ENCODE measurements at places on chromosomes 16 and 17.

DNA sequence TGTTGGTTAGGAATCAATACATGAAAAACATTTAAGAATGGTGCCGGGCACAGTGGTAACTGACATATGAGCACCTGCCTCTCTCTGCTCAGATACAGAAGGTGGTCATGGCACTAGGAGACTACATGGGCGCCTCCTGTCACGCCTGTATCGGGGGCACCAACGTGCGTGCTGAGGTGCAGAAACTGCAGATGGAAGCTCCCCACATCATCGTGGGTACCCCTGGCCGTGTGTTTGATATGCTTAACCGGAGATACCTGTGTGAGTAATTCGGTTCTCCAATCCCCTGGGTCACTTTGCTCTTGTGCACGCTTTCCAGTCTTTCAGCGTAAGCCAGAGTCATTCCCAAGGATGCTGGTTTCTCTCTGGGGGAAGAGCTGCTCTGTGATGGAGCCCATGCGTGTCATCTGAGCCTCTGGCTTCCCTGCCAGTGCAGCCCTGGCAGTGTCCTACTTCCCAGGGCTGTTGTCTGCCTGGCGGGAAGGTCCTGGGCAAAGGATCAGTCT is 3.0 kb upstream of the CD68 start:
- DNase-seq, result no peak

- DNase-seq, result no peak
These were observed 90.2 kb downstream of the MARCHF10 start for GRCh38 chr17:62717889-62718288.

GRCh38 chr17:59814685-59815084 is 78.1 kb downstream of the TUBD1 start:
- no peak for DNase-seq

GRCh38 chr16:64540434-64540833 is 581.4 kb downstream of the CDH11 start:
- DNase-seq, result no peak

DNA sequence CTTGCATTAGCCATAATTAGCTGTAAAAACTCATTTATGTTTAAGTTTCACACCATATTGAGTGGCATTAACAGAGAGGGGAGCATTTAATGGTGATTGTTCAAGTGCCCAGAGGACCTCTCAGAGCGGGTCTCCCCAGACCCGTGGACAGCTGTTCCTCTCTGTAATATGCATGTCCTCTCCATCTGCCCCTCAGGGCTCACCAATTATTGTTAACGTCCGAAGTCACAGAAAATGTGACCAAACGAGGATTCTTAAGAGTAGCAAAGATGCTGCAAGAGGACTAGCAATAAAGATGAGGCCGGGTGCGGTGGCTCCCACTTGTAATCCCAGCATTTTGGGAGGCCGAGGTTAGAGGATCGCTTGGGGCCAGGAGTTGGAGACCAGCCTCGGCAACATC is 130.2 kb downstream of the CPPED1 start:
- no peak for DNase-seq

GRCh38 chr16:24423312-24423711 is 116.1 kb upstream of the RBBP6 start:
- DNase-seq, result no peak

DNA sequence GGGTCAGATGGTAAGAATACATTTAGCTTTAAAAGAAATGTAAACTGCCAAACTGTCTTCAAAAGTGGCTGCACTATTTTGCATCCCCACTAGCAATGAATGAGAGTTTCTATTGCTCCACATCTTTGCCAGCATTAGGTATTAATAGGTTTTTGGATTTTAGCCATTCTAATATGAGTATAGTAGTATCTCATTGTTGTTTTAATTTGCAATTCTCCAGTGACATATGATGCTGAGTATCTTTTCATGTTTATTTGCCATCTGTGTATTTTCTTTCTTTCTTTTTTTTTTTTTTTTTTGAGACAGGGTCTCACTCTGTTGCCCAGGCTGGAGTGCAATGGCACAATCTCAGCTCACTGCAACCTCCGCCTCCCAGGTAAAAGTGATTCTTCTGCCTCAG is 24.3 kb upstream of the MARCHF10 start:
- DNase-seq, result no peak

- DNase-seq, result peak; percentile 33
These were observed 1.9 kb downstream of the GPR142 start for GRCh38 chr17:74369221-74369620.

DNA sequence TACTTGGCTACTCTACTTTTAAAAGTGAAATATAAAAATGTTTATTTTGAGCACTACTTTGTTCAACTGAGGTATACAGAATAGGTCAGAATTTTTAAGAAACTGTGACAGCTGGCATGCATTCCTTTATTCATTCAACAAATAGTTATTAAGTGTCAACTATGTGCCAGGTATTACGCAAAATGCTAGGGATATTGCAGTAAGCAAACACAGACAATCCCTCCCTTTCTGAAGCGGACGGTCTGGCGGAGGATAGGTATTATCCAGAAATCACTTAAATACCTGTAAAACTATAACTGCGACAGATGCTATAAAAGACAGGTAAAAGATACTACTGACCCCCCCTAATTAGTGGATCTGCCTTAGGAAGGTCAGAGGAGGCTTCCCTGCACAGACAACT is 26.1 kb downstream of the METTL16 start:
- DNase-seq, result no peak

GRCh38 chr17:44000141-44000860 is 4.1 kb upstream of the NAGS start:
- no peak for DNase-seq

DNA sequence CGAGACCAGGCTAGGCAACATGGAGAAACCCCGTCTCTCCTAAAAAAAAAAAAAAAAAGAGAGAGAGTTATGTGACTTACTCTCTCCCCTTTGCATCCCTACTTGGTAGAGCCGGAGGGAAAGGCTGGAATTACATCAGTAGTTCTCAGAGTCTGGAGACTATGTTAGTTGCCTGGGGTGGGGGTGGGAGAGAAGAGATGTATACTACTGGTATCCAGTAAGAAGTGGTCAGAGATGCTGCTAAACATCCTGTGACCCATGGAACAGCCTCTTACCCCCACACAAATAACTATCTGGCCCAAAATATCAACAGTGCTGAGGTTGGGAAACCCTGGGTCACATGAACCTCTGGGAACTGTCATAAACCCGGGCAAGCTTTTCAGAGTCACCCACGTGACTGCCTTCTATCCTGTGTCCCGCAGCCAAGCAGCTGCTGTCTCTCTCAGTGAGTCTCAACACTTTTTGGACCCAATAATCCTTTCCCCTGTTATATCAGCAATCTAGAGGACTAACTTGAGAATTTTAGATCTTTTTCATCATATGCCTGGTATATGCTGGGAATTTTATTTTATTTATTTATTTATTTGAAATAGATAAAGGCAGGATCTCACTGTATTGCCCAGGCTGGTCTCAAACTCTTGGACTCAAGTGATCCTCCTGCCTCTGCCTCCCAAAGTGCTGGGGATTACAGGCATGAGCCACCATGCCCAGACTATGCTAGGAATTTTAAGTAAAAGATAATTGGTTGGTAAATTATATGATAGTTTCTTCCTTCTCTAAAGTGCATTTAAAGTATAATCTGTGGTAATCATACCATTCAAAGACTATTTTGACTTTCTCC is 8.7 kb downstream of the EIF1 start:
- DNase-seq, result no peak

GRCh38 chr17:78137392-78138203 is 7.0 kb downstream of the TMC8 start:
- DNase-seq, result peak; percentile 55

DNA sequence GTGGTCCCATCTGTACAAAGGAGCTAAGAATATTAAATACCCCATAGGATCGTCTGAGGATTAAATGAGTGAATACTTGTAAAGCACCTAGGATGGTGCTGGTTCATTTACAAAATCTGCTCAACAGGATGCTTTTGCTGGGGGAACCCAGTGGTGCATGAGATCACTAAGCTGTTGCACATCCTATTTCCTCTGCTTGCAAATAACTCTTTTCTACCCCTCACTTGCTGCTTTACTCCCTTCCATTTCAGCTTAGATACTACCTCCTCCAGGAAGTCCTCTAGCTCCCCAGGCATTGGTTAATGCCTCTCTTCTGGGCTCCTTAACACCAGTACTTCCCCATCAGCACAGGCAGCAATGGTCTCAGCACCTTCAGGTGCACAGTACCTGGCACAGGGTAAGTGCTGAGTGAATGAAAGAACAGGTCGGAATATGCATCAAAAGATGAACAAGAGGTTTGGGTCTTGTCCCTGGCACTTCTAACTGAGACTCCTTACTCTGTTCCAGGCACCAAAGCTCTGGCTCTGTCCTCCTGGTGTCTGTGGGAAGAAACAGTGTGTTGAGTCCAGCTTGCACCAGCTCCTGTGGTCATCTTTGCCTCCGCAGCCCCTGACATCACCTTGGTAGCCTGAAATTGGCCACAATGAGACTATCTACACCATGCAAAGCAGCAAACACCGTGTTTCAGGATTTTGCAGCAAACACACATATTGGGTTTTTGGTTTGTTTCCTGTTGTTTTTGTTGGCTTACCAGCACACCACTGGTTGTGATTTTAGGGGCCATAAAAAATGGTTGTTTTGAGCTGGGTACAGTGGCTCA is 24.1 kb upstream of the IL21R start:
- peak; percentile 46 for DNase-seq

DNA sequence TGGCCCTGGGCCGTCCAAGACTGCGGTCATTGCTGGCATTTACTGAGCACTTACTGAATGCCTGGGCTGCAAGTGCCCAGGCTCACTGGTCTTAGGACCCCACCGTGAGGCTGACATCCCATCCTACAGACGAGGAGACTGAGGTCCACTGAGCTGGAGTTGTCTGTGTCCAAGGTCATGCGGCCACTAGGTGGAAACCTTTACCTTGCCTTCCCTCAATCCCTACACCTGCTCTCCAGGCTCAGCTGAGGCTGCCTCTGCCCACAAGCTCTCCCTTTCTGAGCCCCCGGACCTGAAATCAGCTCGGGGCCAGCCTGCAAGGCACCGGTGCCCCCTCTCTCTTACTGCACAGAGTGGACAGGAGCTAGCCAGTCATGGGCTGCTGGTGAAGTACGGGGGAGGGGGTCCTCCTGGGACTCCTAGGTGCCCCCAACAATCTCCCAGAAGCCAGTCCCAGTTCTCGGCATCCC is 1.5 kb downstream of the CASKIN1 start:
- peak; percentile 62 for DNase-seq

DNA sequence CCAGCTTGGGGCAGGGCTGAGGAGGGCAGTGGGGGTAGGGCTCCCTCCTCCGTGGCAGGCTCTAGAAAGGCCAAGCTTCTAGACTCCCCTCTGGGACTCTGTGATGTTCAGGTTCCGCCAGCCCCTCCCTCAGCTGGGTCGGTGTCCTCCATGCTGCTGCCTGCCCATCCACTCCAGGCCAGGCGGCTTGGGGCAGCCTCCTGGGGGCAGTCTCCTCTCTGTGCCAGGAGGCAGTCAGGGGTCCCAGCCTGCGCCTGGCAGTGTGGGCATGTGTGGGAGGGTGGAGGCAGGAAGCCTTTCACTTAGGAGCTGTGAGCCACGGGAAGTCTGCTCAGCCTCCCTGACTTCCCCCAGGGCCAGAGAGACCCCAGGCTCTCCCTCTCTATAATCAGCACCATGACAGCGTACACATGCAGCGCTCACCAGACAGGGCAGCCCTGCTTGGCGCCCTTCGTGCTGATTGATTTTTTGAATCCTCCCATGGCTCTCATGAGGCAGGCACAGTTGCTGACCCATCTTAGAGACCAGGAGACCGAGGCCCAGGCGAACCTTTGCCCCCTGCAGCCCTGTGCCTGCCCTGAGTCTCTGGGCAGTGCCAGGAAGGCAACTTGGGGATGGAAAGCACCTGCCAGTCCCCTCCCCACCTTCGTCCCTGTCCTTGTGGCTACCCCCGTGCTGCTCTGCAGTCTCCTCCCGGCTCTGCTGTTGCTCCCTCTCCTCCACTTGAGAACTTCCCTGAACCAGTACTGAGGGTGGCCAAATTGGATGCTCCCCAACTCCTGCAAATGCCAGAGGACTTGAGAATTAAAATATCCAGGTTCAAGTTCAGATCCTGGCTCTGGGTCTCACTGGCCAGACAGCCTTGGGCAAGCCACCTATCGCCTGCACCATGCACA is 234.7 kb upstream of the GSE1 start:
- no peak for DNase-seq

- no peak for DNase-seq
These were observed 22.9 kb downstream of the ZC3H7A start for GRCh38 chr16:11774065-11774626.

DNA sequence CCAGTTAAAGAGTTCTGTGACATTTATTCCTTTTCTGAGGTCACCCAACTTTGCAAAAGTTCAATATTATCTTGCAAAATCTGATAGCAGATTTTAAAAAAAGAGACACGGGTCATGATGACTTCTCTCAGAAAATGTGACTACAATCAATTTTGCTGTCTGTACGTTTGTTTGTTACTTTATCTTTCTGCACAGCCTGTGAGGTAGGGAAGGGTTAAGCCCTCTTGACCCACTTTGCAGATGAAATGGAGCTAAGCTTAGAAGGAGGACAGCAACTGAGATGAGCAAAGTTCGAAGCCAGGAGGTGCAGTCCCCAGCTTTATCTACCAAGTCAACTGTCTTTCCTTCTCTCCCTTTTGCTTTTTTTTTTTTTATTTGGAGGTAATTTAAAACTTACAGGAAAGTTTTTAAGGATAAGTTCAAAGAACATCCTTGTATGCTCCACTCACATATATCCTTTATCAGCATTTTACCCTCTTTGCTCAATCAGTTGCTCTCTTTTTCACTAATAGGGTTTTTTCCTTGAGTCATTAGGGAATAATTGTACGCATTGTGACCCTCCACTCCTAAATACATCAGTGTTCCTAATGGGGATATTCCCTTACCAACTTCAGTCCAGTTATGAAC is 86.8 kb downstream of the MSI2 start:
- DNase-seq, result no peak

DNA sequence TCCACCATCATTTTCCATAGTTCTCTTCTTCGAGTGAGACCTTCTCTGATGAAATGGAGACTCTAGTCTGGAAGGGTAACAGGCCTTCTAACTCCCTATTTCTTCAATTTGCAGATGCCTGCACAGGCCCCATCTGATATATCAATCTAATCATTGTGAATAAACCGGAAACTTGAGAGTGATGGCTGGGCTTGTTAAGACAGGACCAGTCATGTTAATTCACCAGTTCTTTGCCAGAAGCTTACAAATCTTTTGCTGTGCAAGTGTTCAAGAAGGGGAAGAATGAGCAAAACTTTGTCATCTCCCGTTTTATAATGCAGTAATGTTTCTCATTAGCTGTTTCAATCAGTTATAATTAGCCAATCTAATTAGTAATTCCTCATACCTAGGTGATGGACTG is 1561.3 kb upstream of the GOT2 start:
- DNase-seq, result no peak

DNA sequence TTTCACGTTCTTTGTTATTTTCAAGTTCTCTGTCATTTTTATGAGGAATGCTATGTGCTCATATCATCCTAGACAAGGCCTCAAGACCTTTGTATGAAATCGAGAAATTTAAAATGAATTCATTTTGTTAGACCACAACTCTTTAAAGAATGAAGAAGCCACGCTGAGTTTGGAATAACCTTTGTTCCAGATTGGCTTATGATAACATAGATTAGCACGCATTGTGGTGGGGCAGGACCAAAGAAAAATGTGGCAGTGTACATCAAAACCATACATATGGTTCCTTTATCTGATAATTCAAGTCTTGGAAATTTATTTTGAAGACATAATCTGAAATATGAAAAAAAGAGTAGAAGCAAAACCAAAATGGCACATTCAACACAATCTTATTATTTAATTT is 2.2 kb downstream of the HSD17B2 start:
- no peak for DNase-seq

GRCh38 chr17:72602517-72603419 is 481.9 kb downstream of the SOX9 start:
- DNase-seq, result no peak

All from naive thymus-derived CD8-positive, alpha-beta T cell (primary cell).